ENCODE measurements at places on chromosomes 7 and 10. TPM values are rescaled to one million over a fixed set of nuclear protein-coding genes. Genes with fewer than 3 reads are reported as not detected.

Gene IDE
- total RNA-seq = 41.7 TPM

Gene CLEC5A
- total RNA-seq = not detected

Gene DBF4
- total RNA-seq = 88.8 TPM

Gene TMEM270
- total RNA-seq = not detected

Gene PHKG1
- total RNA-seq = 1.3 TPM

DNA sequence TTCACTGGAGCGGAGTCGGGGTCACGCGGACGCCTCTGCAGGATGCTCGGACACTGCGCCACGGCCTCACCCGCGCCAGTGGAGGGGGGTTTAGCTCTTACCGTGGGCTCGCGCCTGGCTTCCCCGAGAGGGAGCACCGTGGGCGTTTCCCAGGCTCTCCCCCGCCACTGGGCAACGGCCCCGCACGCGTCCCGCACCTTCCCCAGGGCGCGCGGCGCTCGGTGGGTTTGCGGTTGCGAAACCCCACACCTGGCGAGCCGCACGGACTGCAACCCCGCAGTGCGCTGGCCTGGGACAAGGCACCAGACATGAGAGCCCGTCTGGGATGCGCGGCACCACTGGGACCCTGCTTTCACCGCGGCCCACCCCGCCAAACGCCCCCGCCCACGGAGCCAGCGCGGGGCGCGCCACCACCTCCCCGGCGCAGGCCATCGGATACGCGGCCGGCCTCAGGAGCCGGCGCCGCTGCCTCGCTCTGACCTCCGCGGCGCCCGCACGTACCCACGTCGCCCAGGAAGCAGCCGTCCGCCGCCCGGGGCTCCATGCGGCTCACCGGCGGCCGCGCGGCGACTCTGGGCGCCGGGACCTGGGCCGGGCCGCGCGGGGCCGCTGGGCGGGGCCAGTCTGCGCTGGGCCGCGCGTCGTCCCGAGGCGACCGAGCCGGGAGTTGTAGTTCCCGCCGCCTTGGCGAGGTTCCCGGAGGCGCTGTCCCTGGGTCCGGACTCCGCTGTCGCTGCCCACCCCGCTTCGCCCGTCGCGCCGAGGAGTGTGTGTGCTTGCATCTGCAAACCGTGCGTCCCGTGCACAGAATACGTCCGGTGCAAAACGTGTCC, at the start of gene ASB13:
Gene ASB13, minus strand, starts transcription at position 588 of the 833 bp plus-strand sequence. Its CDS starts 44 bp downstream, at position 544.
- DNase-seq = peak; percentile 63

- DNase-seq = no peak
Measured at GRCh38 chr10:52951824-52952223, 179.2 kb upstream of the MBL2 start.

DNA sequence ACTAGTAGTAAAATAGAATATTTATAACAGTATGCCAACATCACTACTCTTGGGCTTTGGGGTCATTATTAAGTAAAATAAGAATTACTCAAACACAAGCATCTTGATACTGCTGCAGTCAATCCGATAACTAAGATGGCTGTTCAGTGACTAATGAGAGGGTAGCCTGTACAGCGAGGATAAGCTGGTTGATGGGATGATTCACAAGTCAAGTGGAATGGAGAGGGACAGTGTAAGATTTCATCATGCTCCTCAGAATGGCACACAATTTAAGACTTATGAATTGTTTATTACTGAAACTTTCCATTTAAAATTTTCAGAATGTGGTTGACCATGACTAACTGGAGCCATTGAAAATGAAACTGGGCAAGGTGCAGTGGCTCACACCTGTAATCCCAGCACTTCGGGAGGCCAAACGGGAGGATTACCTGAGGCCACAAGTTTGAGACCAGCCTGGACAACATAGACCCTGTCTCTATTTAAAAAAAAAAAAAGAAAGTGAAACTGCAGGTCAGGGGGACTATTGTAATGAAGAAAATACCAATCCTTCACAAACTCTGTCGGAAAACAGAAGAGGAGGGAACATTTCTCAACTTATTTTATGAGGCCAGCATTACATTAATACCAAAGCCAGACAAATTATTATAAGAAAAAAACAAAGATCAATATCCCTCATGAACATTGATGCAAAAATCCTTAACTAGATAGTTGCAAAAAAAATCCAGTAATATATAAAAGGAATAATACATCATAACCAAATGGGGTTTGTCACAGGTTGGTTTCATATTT, 11.2 kb downstream of the AVL9 start:
- peak; percentile 51 for DNase-seq

DNA sequence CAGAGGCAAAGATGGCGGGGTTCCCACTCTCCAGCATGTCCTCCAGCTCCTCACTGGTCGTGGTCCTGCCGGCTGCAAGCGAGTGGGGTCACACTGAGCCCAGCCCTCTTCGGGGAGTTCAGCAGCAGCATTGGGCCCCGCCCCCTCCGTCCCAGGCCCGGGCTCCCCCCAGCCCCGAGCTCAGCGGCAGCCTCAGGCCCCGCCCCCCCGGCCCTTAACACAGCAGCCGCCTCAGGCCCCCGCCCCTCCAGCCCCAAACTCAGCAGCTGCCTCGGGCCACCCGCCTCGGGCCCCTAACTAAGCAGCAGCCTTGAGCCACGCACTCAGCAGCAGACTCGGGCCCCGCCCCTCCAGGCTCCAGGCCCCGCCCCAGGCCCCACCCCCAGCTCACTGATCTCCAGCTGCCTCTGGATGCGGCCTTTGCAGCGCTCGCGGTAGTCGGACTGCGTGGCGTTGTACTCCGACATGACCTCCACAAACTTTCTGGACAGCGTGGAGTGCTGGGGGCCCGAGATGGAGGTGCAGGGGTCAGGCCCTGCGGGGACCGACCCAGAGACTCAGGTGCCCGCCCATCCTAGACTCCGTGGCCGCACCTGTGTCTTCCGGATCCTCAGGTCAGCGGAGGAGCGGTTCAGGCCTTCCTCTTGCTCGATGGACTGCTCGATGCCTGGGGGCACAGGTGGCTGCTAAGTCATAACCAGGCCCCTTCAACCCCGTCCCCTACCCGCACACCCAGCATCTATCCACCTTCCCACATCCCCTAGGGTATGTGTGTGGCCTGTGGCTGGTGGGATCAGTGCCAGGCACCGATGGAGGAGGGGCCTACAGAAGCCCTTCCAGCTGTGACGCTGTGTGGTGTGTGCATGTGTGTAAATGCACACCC, 15.5 kb downstream of the STX1A start:
- peak; percentile 43 for DNase-seq

DNA sequence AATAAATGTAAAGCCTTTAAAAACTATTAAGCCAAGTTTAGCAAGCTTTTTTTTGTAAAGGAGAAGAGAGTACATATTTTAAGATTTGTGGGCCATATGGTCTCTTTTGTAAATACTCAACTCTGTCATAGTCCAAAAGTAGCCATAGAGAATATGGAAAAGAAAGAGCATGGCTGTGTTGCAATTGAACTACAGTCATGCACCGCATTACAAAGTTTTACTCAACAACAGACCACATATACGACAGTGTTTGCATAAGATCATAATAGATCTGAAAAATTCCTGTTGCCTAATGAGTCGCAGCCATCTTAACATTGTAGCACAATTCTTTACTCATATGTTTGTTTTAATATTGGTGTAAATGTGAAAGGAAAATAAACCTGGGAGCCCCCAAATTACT, 440.8 kb downstream of the HTR7 start:
- no peak for DNase-seq

- peak; percentile 58 for DNase-seq
Measured at GRCh38 chr7:111083413-111083812, 7.5 kb upstream of the LRRN3 start.

- no peak for DNase-seq
Measured at GRCh38 chr10:43284341-43284910, 17.6 kb upstream of the RASGEF1A start.

DNA sequence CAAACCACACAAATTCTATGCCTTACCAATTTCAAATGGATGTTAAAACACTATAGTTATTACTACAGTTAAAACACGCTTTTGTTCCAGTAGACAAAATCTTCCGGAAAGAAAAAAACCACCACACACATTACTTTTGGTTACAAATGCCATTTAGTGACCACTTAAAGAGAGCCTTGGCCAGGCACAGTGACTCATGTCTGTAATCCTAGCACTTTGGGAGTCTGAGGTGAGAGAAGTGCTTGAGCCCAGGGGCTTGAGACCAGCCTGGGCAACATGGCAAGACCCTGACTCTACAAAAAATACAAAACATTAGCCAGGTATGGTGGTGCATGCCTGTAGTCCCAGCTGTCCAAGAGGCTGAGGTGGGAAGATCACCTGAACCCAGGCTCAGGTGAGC, 7.2 kb downstream of the TNPO3 start:
- no peak for DNase-seq

DNA sequence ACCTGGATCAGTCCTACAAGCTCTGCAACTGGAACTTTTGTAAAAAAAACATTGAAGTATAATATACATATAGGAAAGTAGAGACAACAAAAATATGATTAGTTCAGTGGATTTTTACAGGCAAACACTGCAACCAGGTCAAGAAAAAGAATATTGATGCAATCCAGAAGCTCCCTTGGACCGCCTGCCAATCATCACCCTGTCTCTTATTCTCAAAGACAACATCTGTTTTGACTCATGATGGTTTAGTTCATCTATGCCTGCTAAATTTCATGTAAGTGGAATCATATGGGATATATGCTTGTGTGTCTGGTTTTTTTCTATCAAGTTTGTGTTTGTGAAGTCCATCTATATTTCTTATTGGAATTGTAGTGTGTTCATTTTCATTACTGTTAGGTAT, 7.7 kb upstream of the HYCC1 start:
- no peak for DNase-seq

DNA sequence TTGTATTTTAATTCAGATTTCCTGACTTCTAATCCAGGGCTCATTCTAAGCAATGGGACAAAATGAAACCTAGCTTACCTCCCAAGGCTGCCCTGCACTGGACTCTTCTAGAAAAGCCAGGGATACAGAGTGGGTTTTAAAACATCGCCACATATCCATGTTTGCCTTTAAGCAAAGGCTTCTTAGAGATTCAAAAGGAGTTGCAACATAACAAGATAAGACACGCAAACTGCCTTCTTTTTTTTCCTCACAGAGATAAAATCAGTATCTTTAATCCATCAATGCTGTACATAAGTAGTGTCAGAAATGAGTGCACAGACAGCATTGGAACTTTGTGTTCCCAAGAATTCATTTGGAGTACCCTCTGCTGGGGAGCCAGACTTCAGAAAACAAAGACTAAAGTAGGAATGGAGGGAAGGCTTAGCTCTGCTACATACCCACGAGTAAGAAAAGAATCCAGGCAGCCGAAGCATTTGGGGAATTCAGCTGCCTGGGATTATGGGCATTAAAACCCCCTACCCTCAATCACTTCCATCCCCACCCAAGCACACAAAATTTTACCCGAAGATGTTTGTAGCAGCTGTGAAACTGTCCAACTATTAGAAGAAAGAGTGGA, 427.8 kb downstream of the ARL4A start:
- no peak for DNase-seq

GRCh38 chr10:2985729-2986232, 81.6 kb upstream of the PFKP start:
- DNase-seq = no peak

- no peak for DNase-seq
Measured at GRCh38 chr7:21412410-21412851, 15.5 kb upstream of the SP4 start.

Data from activated naive CD8-positive, alpha-beta T cell treated with anti-CD3 and anti-CD28 coated beads for 36 hours (primary cell).